Midbrain (tissue), 1 donor: ENCODE measurements at places on chromosomes 7 and 10.

DNA sequence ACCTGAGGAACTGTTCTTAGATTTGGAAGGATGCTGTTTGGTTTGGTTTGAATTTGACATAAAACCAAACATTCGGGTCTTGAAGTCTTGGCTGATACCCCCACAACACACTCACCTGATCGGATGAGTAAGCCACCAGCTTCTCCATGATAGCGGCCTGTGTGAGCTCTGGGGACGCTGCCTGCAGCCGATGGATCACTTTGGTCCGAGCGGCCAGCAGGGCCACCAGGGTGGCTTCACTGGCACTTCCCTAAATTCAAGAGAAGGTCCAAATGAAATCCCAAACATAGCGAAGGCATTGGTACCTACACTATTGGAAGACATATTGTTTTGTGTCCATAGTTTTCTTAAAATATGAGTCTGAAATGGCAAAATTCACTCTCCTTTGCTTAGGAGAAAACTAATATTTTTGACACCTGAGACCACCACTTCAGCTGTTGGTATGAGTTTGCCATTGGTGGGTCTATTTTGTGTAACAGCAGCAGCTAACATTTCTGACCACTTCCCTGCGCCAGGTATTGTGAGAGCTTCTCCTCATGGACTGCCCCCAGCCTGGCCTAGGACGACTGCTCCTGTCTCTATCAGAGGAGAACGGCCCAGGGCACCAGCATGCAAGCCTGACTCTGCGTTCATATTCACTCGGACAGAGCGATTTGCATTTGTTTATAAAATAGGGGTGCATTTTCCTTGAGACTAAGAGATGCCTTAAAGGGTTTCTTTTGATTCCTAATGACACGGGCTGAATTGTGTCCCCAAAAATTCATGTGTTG lies 35.9 kb downstream of the DDC start:
- DNase-seq, result no peak

- DNase-seq, result no peak
These were observed 56.9 kb upstream of the VOPP1 start for GRCh38 chr7:55629051-55629677.

DNA sequence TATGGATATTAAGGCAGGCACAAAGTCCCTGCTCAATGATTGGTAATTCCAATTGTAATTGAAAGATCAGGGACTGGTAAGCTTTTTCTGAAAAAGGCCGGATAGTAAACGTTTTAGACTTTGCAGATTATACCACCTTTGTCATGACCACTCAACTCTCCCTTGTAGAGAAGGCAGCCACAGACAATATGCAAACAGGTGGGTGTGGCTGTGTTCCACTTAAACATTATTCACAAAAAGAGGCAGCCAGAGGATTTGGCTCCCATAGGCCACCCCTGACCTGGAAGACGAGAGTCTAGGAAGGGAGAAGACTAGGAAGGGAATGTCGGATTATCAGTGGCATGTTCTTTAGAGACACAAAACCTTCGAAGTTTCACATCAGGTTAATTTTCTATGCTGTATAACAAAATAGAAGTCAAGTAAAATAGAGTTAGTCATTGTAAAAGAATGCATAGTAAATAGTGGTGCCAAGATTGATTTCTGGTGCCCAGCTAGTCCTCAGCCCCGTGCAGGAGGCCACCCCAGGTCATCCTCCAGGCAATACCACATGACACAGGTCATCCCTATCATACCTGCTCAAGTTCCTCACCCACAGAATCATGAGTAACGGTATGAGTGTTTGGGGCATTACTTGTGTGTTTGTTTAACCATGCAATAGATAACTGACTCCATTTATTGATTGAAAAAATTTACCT lies 193.8 kb downstream of the PLPP4 start:
- no peak for DNase-seq

DNA sequence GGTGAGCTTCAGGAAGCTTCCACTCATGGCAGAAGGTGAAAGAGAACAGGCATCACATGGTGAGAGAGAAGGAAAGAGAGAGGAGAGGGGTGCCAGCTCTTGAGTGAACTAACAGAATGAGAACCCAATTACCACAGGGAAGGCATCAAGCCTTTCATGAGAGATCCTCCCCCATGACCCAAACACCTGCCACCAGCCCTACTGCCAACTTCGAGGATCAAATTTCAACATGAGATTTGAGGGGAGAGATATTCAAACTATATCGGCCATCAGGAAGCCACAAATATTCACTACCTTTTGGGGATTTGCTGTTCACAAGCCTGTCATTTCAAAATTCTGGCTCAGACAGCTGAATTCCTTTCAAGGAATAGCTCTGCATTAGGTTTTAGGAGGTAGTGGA lies 39.9 kb upstream of the SMNDC1 start:
- DNase-seq, result no peak

- DNase-seq, result no peak
These were observed 113.6 kb upstream of the SEM1 start for GRCh38 chr7:96823274-96823673.

GRCh38 chr7:74217455-74218342 lies 7.9 kb downstream of the LAT2 start:
- DNase-seq, result peak; percentile 38

- no peak for DNase-seq
These were observed 20.0 kb downstream of the C1GALT1 start for GRCh38 chr7:7202375-7202720.

DNA sequence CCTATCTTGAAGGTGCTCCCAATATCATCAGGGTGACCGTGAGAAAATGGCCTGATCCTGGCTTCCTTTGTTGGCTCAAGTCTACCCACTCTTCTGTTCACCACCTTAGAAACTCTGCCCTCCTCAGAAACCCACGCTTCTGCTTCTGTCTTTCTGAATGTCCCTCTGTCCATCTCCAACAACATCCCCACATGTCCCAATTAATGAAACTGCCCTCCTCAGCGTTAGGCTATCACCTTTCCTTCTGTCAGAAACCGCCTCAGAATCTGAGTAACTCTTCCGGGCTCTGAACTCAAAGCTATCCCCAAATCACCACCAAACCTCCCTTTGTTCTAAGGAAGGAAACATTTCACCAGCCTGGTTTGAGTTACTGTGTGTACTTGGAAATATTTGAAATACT lies 315.8 kb upstream of the ZNF32 start:
- DNase-seq, result no peak

DNA sequence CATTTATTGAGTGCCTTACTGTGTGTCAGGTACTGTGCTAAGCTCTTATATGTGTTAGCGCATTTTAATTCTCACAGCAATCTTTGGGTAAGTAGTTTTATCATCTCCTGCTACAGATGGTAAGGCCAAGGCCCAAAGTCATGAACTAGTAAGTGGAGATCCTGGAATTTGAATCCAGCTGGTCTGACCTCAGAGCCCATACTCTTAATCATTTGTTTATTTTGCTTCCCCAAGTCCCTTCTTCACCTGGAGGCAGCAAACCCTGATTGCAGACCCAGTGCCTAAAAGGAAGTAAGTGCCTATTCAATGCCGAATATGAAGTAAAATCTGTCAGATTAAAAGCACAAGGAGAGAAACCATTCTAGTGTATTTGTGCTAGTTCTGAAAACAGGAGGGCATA lies 182.9 kb upstream of the TCF7L2 start:
- no peak for DNase-seq

DNA sequence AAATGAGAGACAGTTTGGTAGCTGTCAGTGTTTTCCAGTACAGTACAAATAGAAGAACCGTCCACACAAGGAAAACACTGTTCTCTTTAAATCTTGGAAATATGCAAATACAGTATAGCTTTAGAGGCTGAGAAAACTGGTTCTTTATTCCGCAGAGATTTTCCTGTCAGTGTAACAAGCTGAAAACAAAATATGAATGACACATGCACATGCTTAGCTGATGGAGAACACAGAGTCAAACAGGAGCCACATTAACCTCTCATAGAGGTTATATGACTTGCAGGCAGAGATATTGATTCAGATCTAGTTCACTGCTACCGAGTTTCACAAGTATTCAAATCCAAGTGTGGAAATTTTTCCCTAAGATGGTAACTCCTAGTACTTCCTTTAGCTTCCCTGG lies 135.2 kb upstream of the C1QL3 start:
- DNase-seq, result no peak

GRCh38 chr7:5441840-5442503 lies 18.3 kb upstream of the TNRC18 start:
- DNase-seq, result no peak

- DNase-seq, result no peak
These were observed 84.7 kb downstream of the AUTS2 start for GRCh38 chr7:69683002-69683401.

GRCh38 chr7:7521259-7521658 lies 14.4 kb downstream of the COL28A1 start:
- no peak for DNase-seq

DNA sequence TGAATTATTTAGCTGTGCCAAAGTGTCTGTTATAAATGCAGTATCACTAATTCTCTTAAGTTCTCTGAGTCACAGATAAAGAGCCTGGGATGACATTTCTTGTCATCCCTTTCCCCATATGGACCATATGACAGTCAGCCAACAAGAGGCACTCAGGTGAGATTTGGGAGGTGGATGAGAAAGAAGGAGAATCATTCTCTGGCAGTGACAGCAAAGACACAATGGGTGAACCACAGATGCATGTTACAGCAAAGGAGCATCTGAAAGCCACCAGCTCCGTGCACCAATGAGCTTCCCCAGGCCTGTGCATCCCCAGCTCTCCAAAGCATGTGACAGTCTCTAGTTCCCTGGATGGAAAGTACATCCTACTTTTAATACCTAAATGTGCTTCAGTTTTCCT lies 10.8 kb downstream of the GIMAP6 start:
- DNase-seq, result no peak

DNA sequence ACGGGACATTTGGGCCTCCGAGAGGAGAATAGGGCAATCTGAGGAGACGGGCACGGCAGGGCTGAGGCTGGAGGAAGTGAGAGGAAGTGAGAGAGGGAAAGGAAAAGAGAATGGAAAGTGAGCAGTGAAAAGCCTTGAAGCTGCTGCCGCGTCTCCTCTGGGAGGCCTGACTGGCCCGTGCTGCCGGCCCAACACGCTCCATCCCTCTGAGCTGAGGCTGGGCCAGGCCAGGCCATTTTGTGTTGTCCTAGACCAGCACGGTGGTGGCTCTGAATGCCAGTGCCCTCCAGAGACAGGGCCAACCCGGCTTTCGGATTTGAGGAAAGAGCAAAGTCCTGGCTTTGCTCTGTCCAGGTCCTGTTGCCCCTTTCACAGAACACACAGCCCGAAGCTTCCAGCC lies 361.1 kb upstream of the SHH start:
- no peak for DNase-seq

DNA sequence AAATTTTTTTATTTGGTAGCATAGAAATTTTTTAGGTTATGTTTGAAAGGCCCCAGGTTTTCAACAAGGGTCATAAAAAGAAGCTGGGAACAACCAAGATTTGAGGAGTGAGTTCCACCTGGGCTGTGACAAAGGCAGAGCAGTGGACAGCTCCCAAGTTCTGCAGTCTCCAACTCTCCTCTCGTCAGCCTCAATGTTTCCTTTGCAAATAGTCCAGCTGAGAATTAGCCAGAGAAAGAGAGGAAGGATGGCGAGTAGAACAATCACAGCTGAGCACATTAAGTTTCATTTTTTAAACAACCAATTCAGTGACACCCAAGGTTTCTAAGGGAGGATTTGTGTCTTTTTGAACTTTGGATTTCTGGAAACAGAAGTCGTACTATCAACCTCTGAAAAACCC lies 143.2 kb downstream of the NRCAM start:
- DNase-seq, result peak; percentile 58

GRCh38 chr10:121519411-121519810 lies 78.8 kb downstream of the FGFR2 start:
- DNase-seq, result no peak

DNA sequence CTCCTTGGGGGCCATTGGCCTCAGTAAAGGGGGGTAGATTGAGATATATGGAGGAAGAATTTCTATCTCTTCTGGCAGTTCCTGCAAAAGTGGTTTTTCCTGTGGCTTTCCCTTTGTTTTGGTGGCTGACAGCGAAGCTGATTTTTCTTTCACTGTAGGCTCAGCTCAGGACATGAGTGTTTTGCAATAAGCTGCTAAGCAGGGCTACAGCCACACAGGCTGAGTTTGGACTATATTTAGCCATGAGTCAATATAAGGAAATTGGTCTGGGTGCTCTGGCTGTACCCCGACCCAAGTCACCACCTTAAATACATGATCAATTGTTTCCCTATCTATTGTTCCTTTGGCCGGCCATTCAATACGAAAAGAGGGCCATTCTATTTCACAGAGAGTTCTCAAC lies 212.7 kb upstream of the KCND2 start:
- DNase-seq, result no peak

DNA sequence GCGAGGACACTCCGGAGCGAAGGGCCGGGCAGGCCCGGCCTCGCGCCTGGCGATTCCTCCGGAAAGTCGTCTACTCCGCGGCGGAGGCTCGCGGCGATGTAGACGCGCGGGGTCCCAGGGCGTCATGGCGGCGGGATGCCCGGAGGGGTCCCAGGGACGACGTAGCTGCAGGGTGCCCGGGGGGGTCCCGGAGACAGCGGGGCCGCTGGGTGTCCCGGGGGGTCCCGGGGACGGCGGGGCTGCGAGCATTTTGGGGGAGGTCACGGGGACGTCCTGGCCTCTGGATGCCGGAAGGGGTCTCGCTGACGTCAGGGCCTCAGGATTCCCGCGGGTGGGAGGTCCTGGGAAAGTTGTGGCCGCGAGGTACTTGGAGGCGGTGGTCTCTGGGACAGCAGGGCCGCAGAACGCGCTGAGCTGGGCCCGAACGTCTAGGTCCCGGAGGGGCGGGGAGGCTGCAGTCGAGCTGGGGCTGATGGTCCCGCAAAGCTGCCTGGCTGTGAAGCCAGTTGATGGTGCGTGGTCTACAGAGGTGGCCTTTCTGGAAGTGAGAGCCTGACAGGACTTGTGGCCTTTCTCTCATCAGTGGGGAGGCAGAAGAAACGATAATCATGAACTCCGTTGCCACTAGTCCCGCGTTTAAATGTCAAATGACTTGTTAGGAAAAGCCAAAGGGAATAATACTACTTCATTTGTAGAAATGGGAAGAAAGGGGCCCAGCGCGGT lies 637 bp downstream of the HSPA14 start:
- no peak for DNase-seq

- DNase-seq, result peak; percentile 46
These were observed 57.5 kb downstream of the COL17A1 start for GRCh38 chr10:104028146-104028545.

GRCh38 chr7:33539198-33539597 lies 366.1 kb upstream of the BMPER start:
- no peak for DNase-seq

- DNase-seq, result peak; percentile 34
These were observed 482 bp upstream of the ERCC6 start for GRCh38 chr10:49539320-49539885.

GRCh38 chr7:130362251-130362816 lies 17.7 kb downstream of the CPA5 start:
- DNase-seq, result no peak

- peak; percentile 56 for DNase-seq
These were observed 7.7 kb downstream of the PON2 start for GRCh38 chr7:95427166-95427565.

DNA sequence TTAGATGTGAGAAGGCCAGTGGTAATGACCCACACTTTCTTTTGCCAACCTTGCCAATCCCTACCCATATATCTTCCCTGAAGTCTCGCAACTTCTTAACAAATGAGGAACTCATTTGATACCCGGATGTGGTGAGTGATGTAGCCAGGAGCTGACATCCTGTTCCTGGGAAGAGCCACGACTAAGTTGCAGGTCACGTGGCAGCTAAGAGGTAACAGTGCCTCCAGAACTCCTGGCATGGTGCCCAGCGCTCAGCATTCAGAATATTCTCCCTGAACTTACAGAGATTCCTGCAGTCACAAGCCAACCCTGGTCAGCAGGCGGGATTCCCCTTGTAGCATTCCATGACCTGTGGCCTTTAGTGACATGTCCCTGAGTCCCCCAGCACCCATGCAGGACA lies 282.5 kb downstream of the GALNT17 start:
- DNase-seq, result no peak

- DNase-seq, result no peak
These were observed 509.8 kb downstream of the SUGCT start for GRCh38 chr7:40644454-40645188.
